Bronchus fibroblast of lung (primary cell): ENCODE measurements at places on chromosomes 6 and 20. TPM values are rescaled to one million over a fixed set of nuclear protein-coding genes. Genes with fewer than 3 reads are reported as not detected.

The JPH2 gene
- under 0.01 TPM in 2 replicates for total RNA-seq

The PACSIN1 gene
- total RNA-seq = not detected in 2 replicates

The ADGRF1 gene
- total RNA-seq = not detected in 2 replicates

The NOTCH4 gene
- 2.0 and 2.5 TPM in 2 replicates for total RNA-seq

The APCDD1L gene
- 2.7 and 4.2 TPM in 2 replicates for total RNA-seq

The CFAP206 gene
- total RNA-seq = 0.15 and 0.17 TPM in 2 replicates

The POPDC3 gene
- 5.5 and 7.7 TPM in 2 replicates for total RNA-seq

The ACSS1 gene
- 1.3 and 1.8 TPM in 2 replicates for total RNA-seq

The PACRG gene
- not detected in 2 replicates for total RNA-seq

The XRN2 gene
- total RNA-seq = 70.6 and 81.0 TPM in 2 replicates

The CALHM4 gene
- total RNA-seq = not detected in 2 replicates

The DDR1 gene
- 12.3 and 13.1 TPM in 2 replicates for total RNA-seq

The CFB gene
- 2.0 and 2.7 TPM in 2 replicates for total RNA-seq

The BMP6 gene
- 0.15 TPM in 1 of 2 replicates, not detected in the other for total RNA-seq

The HSF2 gene
- total RNA-seq = 11.8 and 14.1 TPM in 2 replicates

The AGPAT4 gene
- 5.5 and 6.2 TPM in 2 replicates for total RNA-seq

The EEF1A2 gene
- total RNA-seq = 0.30 and 0.67 TPM in 2 replicates

The C6orf132 gene
- total RNA-seq = 5.9 and 6.6 TPM in 2 replicates

The ZCCHC3 gene
- total RNA-seq = 16.2 and 20.0 TPM in 2 replicates

The VGLL2 gene
- total RNA-seq = not detected in 2 replicates

The GRM1 gene
- total RNA-seq = not detected in 2 replicates

The SRMS gene
- total RNA-seq = not detected in 2 replicates

The PERP gene
- 33.6 and 38.5 TPM in 2 replicates for total RNA-seq

The BPIFA1 gene
- not detected in 2 replicates for total RNA-seq

The TRIM31 gene
- total RNA-seq = not detected in 2 replicates

The ENPP5 gene
- total RNA-seq = 0.30 and 1.0 TPM in 2 replicates

The GLP1R gene
- total RNA-seq = not detected in 2 replicates

The TINAG gene
- not detected in 2 replicates for total RNA-seq

The ABHD16B gene
- total RNA-seq = not detected in 2 replicates

The LBP gene
- total RNA-seq = not detected in 2 replicates

The LHFPL5 gene
- total RNA-seq = not detected in 2 replicates

The ZNF311 gene
- 0.67 and 0.74 TPM in 2 replicates for total RNA-seq

The THEMIS gene
- total RNA-seq = under 0.01 TPM in 1 of 2 replicates, not detected in the other

The PABPC1L gene
- total RNA-seq = 10.1 TPM in 2 replicates

The SOX18 gene
- total RNA-seq = 0.17 TPM in 1 of 2 replicates, not detected in the other

The LY6G6C gene
- not detected in 2 replicates for total RNA-seq

The PGC gene
- not detected in 2 replicates for total RNA-seq

The KCNQ2 gene
- not detected in 2 replicates for total RNA-seq

The SLC52A3 gene
- total RNA-seq = not detected in 2 replicates
